ENCODE measurements at places on chromosomes 6 and 20.

DNA sequence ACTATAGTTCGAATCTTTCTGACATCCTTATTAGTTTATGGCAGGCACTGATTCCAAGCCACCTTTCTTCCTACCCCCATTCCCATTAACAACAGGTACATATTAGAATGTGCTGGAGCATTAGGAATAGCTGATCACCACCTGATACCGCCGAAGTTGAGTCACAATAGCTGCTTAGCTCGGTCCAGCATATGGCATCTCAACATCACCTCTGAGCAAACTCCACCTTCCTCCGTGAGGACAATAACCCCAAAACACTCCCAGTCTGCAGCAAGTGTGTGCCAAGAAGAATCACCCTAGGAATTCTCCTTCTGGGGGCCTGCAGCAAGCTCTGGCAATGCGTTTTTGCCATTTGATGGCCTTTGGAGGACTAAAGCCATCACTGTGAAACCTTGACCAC is 8.7 kb downstream of the PMEPA1 start:
- DNase-seq, result no peak

DNA sequence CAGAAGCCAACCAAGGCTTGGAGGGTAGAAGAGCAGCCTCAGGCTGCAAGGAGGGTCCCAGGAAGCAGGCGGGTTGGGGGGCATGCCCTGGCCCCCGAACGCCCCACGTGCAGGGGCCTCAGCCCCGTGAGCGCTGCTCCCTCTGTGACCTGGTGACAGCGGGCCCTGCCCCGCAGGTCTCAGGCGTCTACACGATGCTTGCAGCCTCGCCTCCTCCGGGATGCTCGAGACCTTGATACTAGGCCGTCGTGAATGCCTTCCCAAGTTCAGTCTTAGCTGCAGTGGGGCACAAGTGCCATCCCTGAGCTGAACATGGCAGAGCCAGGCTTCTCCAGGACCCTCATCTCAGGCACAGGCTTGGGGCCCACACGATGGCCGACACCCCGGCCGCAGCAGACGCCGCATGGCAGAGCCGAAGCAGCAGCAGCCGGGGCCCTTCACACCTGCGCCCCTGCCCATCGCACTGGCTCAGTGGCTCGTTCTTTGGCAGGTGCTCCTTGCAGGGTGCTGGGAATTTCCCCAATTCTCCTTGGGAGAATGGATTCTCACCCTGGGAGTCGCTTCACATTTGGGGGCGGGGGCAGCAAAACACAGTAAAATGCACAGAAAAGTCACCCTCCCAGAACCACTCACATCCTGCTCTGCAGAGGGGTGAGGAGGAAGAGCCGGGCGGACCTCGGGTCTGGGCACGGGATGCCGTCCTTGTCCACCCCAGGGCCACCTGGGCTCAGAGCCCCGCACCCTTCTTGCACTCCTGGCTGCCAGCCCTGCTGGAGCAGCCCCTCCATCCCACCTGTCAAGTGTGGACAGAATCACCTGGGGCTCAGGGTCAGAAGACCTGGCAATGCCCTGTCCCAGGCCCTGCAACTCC is 161.8 kb downstream of the DLL1 start:
- DNase-seq, result no peak

- no peak for DNase-seq
These were observed 395.3 kb upstream of the SULF2 start for GRCh38 chr20:48180618-48181017.

DNA sequence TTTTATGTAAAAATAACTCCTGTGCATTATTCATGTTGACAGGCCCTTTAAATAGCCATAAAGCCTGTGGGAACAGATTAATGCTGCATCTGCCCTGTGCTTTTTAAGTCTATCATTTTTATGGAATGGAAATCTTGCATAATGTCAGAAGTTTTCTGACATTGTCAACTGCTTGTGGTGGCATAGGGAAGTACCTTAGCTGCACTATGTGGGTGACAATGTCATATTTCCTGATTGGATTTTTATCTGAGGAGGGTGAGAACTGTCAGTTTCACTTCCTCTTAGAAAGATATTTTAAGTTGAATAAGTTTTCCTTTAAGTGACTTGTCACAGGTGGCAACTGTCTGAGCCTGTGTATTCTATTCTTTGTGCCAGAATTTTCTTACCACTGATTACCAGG is 267.9 kb downstream of the PLCB1 start:
- DNase-seq, result no peak

DNA sequence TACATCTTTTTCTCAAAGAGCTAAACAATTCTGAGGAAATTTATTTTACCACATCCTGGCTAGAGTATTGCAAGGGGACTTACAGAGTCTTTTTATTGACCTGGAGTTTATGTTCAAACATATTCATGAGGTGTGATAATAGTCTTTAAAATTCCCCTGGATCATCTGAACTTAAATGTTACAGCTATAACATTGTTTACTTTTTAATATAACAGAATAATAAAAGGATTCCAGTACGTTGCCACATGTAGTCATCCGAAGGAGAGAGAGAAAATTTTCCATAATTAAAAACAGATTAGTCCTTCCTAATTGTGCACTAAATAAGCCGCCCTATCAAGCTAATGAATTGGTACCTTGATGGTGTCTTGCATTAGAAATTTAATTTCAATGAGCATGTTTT is 765.4 kb upstream of the MAP3K7 start:
- DNase-seq, result no peak

DNA sequence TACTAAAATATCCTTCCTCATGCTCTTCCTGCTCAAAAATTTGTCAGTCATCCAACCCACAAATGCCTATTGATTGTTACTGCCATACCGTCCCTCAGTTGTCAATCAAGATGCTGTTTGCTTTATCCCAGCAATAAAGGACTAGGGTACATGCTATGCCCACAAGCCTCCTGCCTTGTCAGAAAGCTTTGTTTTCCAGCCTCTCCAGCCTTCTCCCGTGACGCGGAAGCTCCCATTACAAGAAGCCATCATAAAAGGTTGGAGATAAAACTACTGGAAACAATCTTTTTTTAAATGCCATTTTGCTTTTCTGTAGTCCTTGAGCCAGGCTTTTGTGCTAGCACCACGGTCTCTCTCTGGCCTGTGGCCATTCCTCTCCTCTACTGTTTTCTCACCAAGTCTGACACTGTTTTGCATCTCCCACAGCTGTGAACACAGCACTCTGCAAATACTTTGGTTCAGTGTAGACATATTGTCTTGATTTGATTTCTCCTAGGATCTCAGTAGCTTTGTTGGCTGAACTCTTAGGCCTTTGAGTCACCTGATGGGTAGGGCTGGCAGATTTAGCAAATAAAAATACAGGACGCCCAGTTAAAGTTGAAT is 495.7 kb upstream of the JARID2 start:
- no peak for DNase-seq

GRCh38 chr6:137969874-137970273 is 102.8 kb downstream of the TNFAIP3 start:
- no peak for DNase-seq

DNA sequence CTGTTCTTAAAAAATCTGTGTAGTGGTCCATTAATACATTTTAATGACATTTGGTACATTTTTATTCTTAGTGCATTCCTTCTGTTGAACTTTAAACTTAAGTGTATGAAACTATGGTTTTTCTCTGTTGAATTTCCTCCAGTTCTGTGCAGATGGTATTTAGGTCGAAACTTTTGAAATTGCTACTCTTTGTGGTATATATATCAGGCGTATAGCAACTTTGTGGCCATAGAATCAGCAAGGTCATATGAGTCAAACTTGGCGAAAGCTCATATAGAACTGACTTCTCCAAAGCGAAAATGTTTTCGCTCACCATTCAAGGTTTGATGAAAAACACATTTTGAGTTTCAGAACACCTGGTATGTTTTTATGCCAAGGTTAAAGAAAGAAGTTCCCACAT is 93.7 kb downstream of the MAP3K4 start:
- DNase-seq, result no peak
